ENCODE measurements at places on chromosomes 7 and 10.

GRCh38 chr7:114021135-114021534 is 102.3 kb upstream of the PPP1R3A start:
- DNase-seq: no peak

DNA sequence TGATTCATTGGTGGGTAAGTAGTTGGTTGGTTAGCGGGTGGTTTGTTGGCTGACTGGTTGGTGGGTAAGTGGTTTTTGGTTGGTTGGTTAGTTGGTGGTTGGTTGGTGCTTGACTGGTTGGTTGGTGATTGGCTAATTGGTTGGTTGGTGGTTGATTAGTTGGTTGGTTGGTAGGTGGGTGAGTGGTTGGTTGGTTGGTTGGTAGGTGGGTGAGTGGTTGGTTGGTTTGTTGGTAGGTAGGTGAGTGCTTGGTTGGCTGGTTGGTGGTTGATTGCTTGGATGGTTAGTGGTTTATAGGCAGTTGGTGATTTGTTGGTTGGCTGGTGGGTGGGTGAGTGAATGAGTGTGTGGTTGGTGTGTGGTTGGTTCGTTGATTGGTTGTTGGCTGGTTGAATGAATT is 44.2 kb downstream of the CALML3 start:
- no peak for DNase-seq

DNA sequence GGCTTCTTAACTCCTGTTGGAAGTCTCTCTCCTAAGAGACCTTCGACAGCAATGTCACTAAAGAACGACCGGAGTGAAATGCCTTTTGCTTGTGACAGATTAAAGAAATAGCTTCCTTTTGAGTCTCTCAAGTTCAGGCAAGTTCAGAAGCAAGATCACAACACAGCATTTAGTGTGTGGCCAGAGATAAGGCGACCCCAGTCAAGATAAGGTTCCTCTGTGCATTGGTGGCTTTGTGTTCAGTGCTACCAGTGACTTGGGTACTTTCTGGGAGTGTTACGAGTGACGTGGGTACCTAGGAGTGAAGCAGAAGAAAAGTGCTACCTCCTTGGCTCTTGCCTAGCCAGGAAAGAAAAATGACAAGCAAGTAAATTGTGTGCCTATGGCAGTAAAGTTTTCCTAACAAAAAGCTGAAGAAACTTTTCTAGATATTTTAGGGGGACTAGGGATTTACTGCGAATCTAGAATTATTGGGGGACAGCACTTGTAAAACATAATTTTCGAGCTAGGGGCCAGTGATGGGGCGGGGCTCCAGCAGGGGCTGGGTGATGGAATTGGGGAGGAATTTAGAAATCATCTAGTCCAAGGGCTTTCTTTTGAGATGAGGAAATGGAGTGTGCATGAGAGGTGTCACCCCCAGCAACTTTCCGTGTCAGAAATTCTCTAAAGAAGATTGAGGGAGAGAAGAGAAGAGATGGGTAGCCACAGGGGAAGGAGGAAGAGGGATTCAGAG is 191.9 kb upstream of the LYZL2 start:
- no peak for DNase-seq

DNA sequence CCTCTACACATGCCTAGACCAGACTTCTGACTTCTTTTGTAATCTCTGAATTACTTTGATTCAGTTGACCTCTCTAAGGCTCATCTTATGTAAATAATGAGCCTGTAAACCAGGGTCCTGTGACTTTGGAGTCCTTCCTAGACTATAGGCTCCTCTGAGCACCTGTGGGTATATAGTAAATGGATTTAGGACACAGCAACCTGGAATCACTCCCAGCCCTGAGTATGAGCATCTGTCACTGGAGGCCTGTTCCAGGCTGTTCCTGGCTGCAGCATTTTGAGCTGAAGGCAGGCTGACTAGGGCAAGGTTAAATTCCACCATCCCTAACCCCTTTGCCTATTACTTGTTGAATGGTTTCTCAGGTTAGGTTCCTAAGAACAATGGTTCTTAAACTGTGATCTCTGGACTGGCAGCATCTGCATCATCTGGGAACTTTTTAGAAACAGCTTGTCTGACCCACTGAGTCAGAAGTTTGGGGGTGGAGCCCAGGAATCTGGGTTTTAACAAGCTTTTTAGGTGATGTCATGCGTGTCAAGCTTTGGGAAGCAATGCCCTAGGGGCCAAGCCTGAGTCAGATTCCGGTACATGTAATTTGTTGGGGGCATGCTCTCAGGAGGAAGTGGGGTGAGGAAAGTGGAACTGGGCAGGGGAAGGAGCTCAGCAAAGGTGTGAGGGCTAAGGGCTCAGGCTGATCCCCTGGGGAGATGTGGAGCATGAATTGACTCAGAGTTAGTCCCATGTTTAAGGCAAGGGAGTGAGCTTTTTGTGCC is 28.2 kb downstream of the MINDY4 start:
- DNase-seq: no peak

GRCh38 chr10:118167056-118167700 is 120.4 kb upstream of the RAB11FIP2 start:
- no peak for DNase-seq

GRCh38 chr7:33061282-33061937 is 1.2 kb downstream of the NT5C3A start:
- DNase-seq: no peak

GRCh38 chr7:78642751-78643150 is 810.7 kb downstream of the MAGI2 start:
- DNase-seq: no peak

DNA sequence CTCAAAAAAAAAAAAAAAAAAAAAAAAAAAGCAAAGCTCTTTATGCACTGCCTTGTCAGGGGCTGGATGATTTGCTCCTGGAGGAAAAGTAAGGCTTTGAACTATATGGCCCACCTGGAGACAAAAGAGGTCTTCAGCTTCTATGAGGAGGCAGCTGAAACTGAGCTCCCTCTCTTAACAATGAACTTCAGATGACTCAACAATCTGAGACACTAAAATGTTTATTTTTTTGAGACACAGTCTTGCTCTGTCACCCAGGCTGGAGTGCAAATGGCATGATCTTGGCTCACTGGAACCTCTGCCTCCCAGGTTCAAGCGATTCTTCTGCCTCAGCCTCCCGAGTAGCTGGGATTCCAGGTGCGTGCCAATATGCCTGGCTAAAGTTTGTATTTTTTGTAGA is 36.7 kb downstream of the RAB19 start:
- DNase-seq: no peak

DNA sequence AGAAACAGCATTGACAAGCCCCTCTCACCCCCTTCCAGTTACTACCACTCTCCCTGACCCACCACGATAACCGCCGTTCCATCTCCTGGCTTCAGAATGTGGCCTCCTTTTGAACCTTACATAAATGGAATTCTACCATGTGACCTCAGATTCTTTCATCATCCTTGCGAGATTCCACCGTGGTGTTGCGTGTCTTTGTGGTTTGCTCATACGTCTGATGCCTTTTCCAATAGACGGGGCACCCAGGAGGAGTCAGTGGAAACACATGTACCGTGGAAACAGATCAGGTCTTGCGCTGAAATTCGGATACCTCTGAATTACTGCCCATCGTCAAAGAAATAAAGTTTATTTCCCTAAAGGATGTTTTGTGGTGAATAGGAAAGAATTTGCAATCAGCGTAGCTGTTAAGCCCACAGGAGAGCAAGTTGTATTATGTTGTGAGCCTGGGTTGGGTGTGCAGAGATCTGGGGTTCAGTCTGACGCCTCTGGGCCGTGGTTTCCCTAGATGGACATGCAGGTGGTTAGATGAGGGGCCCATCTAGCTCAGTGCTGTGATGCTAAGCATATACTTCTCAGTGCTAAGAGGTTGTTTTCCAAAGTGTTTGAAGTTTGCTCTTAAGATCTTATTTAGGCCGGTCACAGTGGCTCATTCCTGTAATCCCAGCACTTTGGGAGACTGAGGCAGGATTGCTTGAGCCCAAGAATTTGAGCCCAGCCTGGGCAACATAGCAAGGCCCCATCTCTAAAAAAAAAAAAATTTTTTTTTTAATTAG is 29.1 kb downstream of the GTF2IRD1 start:
- no peak for DNase-seq

DNA sequence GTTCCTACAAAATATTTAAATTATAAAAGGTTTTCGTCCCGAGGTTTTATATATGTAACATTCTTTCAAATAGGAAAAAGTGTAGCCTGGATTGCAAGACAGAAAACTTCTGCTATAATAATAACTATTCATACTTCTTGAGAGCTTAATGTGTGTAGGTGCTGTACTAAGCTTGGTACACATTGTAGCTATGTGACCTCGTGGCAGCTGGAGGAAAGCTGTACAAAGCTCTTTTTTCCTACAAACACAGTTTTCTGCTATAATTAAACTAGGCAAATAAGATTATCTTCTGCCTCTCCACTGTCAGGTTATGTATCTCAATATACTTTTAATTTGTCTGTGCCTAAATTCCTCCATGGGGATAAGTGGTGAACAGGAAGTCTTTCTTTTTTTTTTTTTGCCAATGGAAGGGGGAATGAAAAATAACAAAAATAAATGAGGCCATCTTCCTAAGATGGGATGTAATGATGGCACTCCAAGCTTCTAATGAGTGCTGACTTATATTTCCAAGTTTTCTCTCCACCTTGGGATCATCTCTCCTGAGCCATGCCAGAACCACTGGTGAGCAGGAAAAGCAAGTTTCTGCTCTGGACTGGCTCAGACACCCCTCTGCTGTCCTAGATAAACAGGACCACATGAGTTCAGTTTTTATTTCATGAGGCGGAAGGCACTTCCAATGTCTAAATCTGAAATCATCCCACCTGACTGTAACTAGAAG is 9.9 kb downstream of the SGMS1 start:
- DNase-seq: no peak

- no peak for DNase-seq
Observed at GRCh38 chr10:19908991-19909696, 92.9 kb downstream of the PLXDC2 start.

GRCh38 chr10:92066386-92066785 is 142.8 kb downstream of the BTAF1 start:
- no peak for DNase-seq

- no peak for DNase-seq
Observed at GRCh38 chr10:112634096-112634830, 187.2 kb downstream of the VTI1A start.

DNA sequence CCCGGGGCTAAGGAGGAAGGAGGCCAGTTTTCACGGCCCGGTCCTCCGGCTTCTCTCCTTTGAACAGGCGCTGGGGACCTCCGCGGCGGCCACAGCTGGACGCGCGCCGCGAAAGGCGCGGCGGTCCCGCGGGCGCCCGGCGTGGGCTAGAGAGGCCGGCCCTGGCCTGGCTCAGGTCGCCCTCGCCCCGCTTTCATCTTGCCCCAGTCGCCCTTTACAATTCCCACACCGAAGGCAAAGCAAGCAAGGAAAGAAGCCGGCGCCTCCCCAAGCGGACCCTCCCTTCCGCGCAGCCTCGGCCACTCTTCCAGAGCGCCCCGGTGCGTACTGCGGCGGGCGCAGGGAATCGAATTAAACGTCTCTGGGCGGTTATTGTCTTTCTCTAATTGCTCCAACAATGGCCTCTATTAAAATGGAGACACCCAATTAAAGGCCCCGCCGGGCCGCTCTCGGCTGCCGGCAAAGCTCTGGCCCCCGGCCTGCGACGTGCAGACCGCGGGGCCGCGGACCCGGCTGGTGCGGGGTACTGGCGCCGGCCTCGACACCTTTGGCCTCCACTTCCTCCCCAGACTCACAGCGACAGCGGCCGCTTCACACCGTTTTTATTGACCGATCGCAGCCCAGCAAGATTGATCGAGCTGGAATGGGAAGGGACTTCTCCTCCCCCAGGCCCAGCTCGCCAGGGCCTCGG is 4.5 kb upstream of the GATA3 start:
- DNase-seq: no peak

DNA sequence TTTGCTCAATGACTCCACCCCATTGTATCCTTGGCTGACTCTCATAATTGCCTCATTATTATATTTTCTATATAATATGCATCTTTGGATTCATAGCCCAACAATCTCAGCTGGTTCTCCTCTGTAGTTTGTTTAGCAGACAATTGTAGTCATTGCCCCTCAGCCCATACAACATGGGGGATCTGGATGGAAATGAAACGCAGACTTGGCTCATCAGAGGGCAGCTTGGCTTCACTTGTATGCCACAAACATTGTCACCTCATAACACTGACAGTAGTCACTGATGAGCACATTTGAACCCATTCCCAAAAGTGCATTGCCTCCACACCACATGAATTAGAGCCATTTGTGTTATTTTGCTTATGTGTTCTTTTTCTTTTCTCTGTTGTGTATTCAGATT is 963.8 kb downstream of the LRMDA start:
- no peak for DNase-seq

DNA sequence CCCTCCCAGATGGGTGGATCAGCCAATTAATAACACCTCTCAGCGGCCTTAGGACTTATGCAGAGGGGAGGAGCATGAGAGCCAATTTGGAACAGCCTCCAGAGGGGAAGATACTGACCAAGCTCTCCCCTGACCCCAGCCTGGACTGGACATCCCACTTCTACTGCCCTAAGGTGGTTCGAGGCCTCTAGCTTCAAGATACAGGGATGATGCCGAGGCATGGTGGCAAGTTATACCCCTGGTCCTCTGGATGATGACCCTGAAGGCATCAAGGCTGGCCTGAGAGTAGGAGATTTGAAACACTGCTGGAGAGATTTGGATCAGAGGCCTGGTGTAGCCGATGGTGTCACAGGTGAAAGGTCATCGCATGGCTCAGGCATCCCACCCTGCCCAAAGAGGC is 3.2 kb downstream of the CDH23 start:
- DNase-seq: no peak

- DNase-seq: no peak
Observed at GRCh38 chr10:122087436-122087835, 98.5 kb downstream of the TACC2 start.

DNA sequence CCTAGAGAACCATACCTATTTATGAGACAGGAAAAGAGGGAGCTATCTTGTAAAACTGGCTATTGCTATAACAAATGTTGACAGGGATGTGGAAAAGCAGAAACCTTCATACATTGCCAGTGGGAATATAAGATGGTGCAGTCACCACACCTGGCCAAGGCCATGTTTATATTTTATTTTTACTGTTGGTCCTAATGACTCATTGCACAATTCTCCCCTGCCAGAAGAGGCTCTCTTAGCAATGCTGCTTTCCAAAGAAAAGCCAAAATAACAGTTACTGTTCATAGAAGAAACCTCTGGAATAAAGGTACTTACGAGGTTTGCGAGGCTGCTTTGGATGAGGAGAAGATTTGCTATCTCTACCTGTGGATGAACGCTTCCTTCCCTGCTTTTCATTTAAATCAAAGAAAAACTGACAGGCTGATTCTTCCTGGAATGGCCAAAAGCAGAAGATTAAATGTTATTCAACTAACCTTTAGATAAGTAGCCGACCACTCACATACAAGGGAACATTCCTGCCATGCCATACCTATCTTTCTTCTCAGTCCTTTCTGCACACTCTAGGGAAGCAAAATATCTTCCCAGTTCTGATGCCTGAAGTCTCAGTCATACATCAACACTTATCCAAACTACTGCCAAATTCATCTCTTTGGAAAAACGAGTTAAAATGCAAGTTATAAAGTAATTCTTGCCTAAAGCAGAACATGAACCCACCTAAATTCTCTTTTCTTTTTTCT is 16.3 kb upstream of the CHUK start:
- no peak for DNase-seq

DNA sequence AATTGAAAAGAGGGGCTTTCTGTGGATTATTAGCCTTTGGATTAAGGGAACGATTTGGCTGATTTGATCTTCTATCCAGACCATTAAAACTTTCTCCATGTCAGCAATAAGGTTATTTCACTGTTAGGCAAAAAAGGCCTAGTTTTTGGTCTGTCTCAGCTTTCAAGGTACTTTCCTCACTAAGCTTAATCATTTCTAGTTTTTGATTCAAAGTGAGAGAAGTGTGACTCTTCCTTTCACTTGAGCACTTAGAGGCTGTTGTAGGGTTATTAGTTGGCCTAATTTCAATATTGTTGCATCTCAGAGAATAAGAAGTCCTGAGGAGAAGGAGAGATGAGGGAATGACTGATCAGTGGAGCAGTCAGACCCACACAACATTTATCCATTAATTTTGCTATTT is 596.0 kb upstream of the TPK1 start:
- DNase-seq: no peak
